ENCODE measurements at places on chromosomes 13 and 19.
A peak's percentile ranks its signal among the peaks of the same experiment; 100 is the strongest.

GRCh38 chr13:97285221-97285955 lies 63.3 kb downstream of the MBNL2 start:
- no peak for DNase-seq

DNA sequence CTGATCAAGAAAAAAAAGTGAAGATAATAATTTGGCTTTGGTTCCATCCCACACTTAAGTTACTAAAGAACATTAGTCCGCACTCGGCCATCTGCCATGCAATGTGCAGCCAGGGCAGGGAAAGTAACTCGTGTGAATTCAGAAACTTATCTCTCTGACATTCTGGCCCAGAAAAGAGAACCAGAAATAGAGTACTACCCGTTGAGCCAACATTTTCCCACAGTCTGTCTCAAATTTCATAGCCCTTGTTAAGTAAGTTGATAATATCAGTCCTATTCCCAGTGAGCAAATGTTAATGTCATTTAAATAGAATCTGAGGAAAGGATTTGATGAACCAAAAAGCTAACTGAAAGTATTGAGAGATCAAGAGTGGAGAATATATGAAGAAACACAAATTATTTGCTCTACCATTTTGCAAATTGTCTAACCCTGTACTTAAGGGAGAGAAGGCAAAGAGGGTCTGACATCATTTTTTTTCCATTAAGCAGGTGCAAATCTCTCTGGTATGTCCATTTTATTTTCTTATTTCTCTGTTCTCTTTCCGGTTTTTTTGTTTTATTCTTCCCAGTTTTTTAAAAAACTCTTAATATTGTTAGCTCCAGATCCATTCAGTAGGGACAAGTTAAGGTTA lies 156.3 kb downstream of the NDFIP2 start:
- DNase-seq, result no peak

DNA sequence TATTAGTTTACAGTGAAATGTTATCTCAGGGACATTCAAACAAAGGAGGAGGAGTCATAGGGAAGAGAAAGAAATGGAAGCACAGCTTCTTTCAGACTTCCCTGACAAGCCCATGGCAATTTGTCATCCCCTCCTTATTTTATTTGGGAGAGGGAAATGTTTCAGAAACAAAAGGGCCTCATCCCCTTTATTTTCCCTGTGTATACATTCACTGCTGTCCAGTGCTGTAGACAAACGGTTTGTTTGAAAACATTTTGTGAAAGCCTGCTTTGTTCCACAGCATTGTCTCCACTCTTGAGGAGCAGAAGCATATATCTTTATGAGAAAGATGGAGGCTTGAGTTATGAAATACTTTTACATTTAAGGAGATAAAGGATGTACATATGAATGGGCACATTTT lies 12.3 kb downstream of the ZNF460 start:
- DNase-seq, result no peak

GRCh38 chr13:102847272-102848234 lies 1.7 kb downstream of the ERCC5 start:
- DNase-seq, result peak; percentile 25

DNA sequence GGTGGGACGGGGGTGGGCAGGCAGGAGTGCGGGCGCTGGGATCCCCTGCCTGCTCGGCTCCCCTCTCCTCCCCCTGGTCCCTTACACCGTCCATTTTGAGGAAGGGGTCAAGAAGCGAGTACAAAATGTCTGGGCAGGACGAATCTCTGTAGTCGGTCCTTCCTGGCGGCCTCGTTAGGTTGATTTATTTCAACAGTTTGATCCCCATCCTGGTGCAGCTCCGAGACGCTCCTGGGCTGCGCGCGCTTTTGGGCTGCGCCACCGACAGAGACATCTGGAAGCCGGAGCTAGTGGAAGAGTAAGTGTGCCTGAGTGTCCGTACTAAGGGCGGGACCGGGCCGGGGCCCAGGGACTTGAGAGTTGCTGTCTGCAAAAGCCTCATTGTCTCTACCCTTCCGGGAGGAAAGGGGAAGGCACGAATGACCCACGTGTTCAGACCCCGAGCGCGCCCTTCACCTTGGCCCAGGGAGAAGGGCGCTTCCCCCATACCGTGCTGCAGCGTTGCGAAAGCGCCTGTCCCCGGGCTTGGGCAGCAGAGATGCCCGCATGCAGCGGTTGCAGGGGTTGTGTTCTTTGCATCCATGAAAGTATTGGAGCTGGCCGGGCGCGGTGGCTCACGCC lies 1.8 kb downstream of the ZNF114 start:
- DNase-seq, result peak; percentile 32

GRCh38 chr19:20367811-20368294 lies 197.7 kb downstream of the ZNF737 start:
- DNase-seq, result no peak

GRCh38 chr19:35347171-35347929 lies at the start of gene FFAR1:
Gene FFAR1 (plus strand): TSS chr19:35347902. CDS start chr19:35351552, 3,650 bp downstream.
- DNase-seq, result peak; percentile 72

DNA sequence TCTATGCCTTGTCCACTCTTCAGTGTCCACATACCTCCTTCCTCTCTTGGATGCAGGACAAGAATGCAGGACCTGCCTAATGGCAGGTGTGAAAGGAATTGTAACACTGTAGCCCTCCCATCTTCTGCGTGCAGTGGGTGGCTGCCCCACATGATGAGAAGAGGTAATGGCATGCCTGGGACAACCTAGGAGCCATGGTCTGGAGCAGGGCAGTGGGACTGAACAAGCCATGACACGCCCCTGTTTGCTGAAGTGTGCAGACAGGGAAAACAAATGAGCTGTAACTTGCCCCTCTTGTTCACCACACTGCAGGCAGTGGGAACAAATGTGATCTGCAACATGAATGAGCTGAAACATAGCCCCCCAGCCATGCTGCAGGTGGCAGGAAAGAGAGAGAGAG lies 192.2 kb downstream of the PCDH17 start:
- no peak for DNase-seq

GRCh38 chr19:12052497-12053169 lies at the start of gene ZNF878:
Gene ZNF878 (minus strand): TSS chr19:12052961. CDS start chr19:12052801, 160 bp downstream.
- peak; percentile 50 for DNase-seq

GRCh38 chr19:30361721-30362120 lies 10.5 kb upstream of the ZNF536 start:
- no peak for DNase-seq

- no peak for DNase-seq
Measured at GRCh38 chr13:44108331-44108858, 228.7 kb downstream of the LACC1 start.

GRCh38 chr13:76735641-76736040 lies 150.6 kb downstream of the KCTD12 start:
- DNase-seq, result no peak

Data from activated CD4-positive, alpha-beta T cell treated with anti-CD3 and anti-CD28 coated beads, Interleukin-2, Interleukin-6, amounts not matched to agents 100 ng/mL and 50 ng/mL, durations not matched to agents 16 hours and 8 hours (primary cell).